ENCODE measurements at places on chromosomes 12 and 14. TPM values are rescaled to one million over a fixed set of nuclear protein-coding genes. Genes with fewer than 3 reads are reported as not detected.

Gene KRT6C
- total RNA-seq: not detected

Gene FAM216A
- total RNA-seq: 13.6 TPM

Gene TEX52
- total RNA-seq: not detected

Gene C14orf180
- not detected for total RNA-seq

Gene GLT8D2
- total RNA-seq: 0.24 TPM

Gene OR4Q2
- not detected for total RNA-seq

Gene AKAP5
- 1.8 TPM for total RNA-seq

Gene GLS2
- total RNA-seq: 0.63 TPM

Gene FKBP11
- total RNA-seq: 74.2 TPM

Gene CNTN1
- not detected for total RNA-seq

Gene PTPRB
- not detected for total RNA-seq

Gene KCNH3
- 0.71 TPM for total RNA-seq

Gene SALL2
- total RNA-seq: 1.2 TPM

Gene KRT77
- not detected for total RNA-seq

Gene ALDH1L2
- 1.2 TPM for total RNA-seq

Gene STAC3
- total RNA-seq: 5.7 TPM

Gene DEPDC4
- 1.9 TPM for total RNA-seq

Gene EPYC
- not detected for total RNA-seq

Gene NTF3
- total RNA-seq: not detected

Gene TAMALIN
- total RNA-seq: 3.9 TPM

Gene PYM1
- total RNA-seq: 44.6 TPM

Gene CLBA1
- total RNA-seq: 0.69 TPM

Gene USP15
- total RNA-seq: 168 TPM

Gene FGD4
- 0.39 TPM for total RNA-seq

Gene CKB
- 3.6 TPM for total RNA-seq

Gene BEGAIN
- total RNA-seq: 1.2 TPM

Gene DLGAP5
- total RNA-seq: 42.2 TPM

Gene TMTC1
- total RNA-seq: 1.6 TPM

Gene DRAM1
- total RNA-seq: 5.9 TPM

Gene KRT7
- total RNA-seq: 53.6 TPM

Gene CD69
- total RNA-seq: 106 TPM

Gene MSRB3
- 0.05 TPM for total RNA-seq

Gene ADAMTS20
- total RNA-seq: not detected

Gene C12orf54
- not detected for total RNA-seq

Gene PZP
- total RNA-seq: not detected

Gene BDKRB2
- total RNA-seq: not detected

Gene MEG3
- total RNA-seq: not detected

Gene CPNE6
- not detected for total RNA-seq

Gene AHSA1
- 159 TPM for total RNA-seq

Gene TMEM63C
- 0.80 TPM for total RNA-seq

Gene NXPH4
- 0.37 TPM for total RNA-seq

Gene MYF5
- total RNA-seq: not detected

Gene CCDC184
- total RNA-seq: 0.12 TPM

Gene SLC4A8
- total RNA-seq: 6.8 TPM

Gene SAMD15
- total RNA-seq: not detected

Gene PKP2
- total RNA-seq: not detected

Gene PLA2G1B
- not detected for total RNA-seq

Gene DCN
- total RNA-seq: not detected

Gene TAS2R50
- total RNA-seq: 1.8 TPM

Gene C14orf132
- 0.39 TPM for total RNA-seq
